Inflammatory macrophage (primary cell): ENCODE measurements at places on chromosomes 12 and 14.

DNA sequence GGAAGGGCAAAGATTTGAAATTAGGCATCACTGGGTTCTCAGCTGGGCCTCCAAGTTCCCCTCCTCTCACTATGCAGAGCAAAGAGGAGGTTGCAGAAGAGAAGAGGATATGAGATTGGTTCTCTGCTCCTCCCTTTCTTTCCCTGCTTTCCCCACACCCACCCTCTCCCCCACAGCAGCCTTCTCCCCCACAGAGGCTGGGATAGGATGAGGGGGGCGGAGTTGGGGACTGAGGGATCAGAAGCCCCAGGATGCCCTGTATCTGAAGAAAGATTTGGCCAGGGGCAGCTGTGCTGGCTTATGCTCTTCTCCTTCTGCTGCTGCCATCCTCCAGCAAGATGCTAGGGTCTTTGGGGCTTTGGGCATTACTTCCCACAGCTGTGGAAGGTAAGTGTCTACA is at the start of gene AMHR2:
TSS of gene AMHR2 (plus strand) at position 259 of the 400 bp plus-strand sequence. CDS start at position 339, 80 bp downstream.
- no peak for DNase-seq

GRCh38 chr12:30012816-30013450 is 229.2 kb upstream of the TMTC1 start:
- no peak for DNase-seq

GRCh38 chr14:89212386-89213235 is 204.4 kb downstream of the FOXN3 start:
- DNase-seq: no peak

DNA sequence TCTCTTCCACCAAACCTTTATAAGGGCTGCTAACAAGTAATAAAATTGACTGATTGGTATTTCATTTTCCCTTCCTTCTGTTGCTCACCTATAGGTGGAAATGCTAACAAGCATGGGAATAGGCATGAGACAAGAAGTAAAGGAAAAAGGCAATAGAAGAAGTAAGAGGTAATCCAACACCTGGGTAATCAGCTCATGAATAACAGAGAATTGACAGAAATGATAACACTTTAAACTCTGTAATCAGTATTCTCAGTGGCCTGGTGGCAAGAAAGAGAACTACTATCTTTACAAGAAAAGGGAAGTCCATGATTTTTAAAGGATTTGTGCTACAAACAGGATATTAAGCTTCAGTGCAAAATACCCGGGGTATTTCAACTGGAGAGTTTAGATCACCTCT is 737.8 kb downstream of the RERGL start:
- DNase-seq: no peak

DNA sequence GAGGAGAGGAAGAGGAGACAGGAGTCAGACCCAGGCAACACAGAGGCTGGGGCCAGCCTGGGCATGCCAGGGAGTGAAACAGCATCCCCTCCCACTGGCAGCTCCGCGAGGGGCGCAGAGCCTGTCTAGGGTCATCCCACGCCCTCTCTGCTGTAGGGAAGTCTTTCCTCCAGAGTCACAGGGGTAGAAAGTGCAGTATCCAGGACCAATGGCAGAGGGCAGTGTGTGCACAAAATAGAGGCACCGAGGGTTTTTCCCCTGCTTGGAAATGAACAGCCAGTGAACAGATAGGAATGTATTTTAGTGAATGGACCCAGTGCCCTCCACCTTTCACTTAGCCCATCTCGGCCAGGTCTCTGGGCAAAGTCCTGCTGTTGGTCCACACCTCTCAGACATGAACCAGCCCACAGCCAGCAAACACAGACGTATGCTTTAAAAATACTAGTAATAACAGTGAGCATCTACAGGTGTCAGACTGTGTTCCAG is 9.4 kb upstream of the KRT74 start:
- peak; percentile 83 for DNase-seq

DNA sequence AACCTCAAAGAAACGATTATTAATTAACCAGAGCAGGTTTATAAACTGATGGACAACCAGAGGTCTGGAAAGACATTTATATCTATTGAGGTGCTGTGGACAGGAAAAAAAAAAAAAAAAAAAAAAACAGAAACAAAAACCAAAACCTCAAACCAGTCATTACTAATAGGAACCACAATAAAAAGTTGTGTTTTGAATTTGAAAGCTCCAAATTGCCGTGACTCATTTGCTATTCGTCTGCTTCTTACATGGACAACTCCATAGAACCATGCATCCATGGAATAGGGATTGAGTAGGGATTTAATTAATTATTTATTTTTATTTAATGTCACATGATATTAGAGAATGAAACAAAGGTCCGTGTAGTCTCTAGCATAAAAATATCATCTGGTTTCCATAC is 134.1 kb upstream of the SSTR1 start:
- no peak for DNase-seq

DNA sequence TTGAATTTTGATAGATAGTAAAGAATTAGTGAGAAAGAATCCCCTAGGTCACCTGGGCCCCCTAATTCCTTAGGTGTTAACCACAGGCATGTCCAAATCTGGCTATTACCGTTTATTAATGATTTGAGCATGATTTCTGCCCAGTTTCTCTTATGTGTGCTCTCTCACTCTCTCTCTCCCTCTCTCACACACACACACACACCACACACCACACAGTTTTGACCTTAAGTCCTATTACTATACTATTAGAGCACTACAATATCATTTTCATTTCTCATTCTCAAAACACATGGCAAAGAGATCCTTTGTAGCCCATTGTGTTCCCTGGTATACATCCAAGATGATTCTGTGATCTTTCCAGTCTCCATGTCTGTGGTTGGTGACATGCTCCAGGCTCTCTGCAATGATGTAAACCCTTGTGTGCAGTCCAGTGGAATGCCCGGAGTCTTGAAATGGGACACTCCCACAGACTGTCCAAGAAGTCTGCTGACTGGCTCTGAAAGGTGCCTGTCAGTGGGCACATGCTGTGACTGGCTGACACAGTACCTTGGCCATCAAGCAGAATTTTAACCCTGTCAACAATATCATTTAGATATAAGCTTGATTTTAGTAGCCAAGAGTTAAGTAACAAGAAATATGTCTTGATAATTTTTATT is 96.2 kb downstream of the FIGNL2 start:
- peak; percentile 20 for DNase-seq

DNA sequence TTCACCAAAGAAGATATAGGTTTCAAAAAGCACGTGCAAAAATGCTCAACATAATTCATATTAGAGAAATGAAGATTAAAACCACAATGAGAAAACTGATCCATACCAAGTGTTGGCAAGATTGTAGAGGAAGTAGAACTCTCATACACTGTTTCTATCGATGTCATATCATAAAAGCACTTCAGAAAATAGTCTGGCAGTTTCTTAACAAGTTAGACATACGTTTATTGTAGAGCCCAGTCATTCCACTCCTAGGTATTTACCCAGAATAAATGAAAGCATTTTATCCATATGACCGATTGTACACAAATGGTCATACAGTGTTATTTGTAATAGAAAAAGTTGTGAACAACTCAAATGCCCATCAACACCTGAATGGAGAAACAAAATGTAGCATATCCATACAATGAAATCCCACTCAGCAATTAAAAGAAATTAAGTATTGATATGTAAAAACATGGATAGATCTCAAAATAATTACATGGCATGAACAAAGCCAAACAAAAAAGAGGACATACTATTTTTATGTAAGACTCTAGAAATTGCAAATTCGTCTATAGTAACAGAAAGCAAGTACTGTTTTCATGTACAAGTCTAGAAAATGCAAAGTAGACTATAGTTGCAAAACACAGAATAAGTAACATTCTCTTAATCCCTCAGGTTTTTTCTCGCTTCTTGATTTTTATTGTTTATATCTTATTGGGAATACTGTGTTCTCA is 41.0 kb downstream of the USP15 start:
- no peak for DNase-seq

GRCh38 chr12:126897778-126898177 is 1369.2 kb upstream of the TMEM132C start:
- DNase-seq: no peak

GRCh38 chr14:34331728-34332623 is 130.1 kb downstream of the SPTSSA start:
- DNase-seq: peak; percentile 63

DNA sequence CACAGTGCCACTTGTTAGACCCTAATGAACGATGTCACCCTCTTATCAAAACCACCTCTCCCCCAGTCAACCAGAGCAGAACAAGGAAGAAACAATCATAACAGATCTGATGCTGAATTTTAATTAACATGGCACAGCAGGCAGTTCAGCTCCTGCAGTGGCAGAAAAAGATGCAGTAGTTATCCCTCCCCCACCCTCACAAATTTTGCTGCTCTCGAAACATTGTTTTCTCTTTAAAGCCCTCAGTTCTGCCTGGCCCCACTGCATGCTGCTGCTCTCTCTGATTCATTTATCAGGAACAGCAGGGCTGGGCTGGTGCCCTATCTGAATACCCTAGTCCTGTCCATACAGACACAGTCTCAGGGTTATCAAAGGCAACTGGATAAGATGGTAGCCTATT is 12.2 kb downstream of the CCDC175 start:
- DNase-seq: no peak

DNA sequence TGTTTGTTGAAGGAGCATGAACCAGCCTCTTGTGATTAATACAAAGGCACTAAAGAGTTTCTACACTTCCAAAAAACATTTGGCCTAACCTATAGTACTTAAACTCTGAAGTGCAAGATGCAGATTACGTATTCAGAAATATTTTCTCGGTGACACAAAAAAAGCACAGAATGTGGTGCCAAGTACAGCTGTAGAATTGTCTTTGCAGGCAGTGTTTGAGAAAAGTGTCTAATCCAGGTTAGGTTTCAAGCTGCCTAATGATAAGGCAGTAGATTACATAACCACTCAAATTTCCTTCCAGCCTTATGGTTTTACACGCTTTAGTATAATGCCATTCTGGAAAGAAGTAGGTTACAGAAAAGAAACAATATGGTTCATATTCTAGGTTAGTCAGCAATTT is 205.2 kb downstream of the KLHL28 start:
- DNase-seq: no peak

DNA sequence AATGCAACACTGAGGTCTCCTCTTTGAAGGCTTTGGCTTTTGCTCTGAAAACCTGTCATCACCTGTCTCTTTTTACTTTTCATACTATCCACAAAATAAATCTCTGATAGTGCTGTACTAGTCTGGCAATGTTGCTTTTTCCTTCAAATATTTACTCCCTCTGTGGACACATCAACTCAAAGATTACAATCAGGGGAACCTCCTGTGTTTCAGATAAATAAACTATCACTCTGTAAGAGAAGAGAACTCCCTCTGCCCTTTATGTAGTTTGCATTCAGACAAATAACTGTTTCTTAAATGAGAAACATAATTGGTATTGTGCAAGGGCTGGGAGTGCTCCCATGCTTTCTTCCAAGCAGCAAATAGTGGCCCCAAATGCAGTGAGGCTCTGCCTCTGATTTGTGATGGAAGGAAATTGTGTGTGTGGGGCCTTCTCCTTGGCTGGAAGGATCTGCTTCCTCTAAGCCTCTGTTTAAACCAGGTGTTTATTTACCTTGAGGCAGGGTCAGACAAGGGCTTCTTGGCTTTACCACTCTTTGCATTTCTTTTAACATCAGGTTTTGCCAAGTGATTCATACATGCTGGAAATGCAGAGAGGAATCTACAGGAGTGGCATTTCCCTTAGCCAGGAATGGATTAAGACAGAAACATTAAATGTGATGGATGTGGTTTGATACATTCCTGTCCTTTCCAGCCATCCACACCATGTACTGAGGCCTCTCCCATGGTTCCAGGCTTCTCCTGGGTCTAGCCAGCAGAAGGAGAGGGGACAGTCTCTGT is 69.0 kb downstream of the AKAP6 start:
- no peak for DNase-seq

- DNase-seq: no peak
These were observed 144.2 kb upstream of the C14orf180 start for GRCh38 chr14:104435147-104436046.

DNA sequence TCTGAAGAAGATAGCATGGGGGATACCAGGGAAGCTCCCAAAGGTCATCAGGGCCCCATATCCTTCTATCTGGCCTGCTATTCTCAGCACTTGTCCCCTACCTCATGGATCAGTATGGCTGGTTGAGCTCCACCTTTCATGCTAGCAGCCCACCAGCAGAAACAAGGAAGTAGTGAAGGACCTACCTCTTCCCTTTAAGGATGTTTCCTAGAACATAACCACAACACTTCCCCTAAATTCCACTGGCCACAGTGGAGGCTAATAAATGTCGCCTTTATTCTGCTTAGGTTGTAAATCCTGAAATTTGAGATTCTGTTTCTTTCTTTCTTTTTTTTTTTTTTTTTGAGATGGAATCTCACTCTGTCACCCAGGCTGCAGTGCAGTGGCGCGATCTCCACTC is 128.6 kb upstream of the PARP11 start:
- peak; percentile 69 for DNase-seq

GRCh38 chr12:104108755-104109445 is 29.1 kb downstream of the NFYB start:
- peak; percentile 80 for DNase-seq

DNA sequence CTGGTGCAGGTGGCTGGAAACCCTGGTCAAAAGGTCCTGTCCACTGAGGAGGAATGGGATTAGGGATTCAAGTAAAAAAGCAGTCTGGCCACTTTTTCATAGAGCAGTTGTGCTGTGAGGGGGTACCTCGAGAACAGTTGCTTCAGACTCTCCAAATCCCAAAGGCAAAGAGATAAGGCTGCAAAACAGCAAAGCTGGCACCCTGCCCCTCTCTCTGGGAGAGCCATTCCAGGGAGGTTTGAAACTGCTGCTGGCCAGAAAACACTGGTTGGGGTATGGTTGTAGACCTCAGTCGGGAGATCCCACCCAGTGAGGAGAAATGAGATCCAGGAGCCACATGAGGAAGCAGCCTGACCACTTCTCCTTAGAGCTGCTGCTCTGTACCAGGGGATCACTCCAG is 137.3 kb downstream of the CEP83 start:
- DNase-seq: no peak

DNA sequence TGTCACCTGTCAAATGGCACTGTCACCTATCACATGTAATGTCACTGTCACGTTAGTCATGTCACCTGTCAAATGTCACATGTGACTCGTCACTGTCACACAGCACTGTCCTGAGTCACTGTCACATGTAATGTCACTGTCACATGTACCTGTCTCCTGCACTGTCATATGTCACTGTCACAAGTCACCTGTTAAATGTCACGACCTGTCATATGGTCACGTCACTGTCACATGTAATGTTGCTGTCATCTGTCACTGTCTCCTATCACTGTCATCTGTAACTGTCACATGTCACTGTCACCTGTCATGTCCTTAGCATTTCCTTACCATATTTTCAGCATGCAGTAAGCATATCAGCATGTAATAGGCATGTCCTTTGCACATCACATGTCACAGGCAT is 27.1 kb upstream of the TESC start:
- DNase-seq: no peak
